Activated T-helper 2 cell treated with anti-CD3 and anti-CD28 coated beads, Interferon-gamma antibody, Interleukin-2, Interleukin-4, amounts not matched to agents 10 μg/mL and 5 μg/mL and 100 μg/mL, durations not matched to agents 14 hours and 24 hours and 36 hours (primary cell): ENCODE measurements at places on chromosomes 12 and 14. TPM values are rescaled to one million over a fixed set of nuclear protein-coding genes. Genes with fewer than 3 reads are reported as not detected.

DNA sequence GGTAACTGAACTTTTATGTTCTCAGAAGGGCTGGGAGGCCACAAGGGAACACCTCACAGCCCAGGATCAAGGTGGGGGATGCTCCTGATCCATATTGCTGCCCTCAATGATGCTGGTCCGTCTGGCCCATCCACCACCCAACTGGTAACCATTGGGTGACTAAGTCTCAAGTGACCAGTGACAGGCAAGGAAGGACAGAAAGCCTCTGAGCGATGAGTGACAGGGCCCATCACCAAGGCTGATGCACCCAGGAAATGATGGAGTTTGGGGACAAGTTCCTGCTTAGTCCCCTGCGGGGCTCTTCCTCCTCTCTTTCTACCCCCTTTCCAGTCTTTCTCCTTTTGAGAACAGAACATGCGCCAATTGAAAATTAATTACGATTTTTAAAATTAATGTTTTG is 2.6 kb upstream of the MMP19 start:
- H3K4me1 ChIP-seq, result peaks cover 8% of the 10 kb centered on the region
- H3K27me3 ChIP-seq, result peaks cover 8% of the 10 kb centered on the region
- no peak overlapping the region for H3K27ac ChIP-seq
- DNase-seq, result no peak

DNA sequence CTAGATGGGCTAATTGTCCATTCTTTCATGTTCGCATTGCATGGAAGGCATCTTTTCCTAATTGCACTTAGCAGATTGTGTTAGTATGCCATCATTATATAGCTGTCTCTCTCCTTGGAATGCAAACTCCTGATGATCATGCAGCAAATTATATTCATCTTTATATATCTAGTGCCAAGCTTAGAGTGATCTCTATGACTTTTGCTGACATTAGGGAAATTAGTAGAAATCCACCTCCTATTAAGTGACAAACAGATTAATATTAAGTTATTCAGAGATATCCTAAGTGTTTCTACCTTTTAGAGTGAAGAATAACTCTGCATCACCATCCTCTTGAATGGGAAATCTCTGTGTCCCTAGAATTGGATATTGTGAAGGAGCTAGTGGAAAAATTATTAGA is 185.6 kb downstream of the FOXG1 start:
- DNase-seq, result no peak
- no peak overlapping the region for H3K27ac ChIP-seq
- H3K27me3 ChIP-seq, result no peaks in the 10 kb centered on the region
- H3K4me3 ChIP-seq, result no peak overlapping the region

GRCh38 chr14:22329371-22329770 is 259.7 kb downstream of the DAD1 start:
- H3K36me3 ChIP-seq, result no peaks in the 10 kb centered on the region
- no peak overlapping the region for H3K27ac ChIP-seq
- H3K4me1 ChIP-seq, result no peaks in the 10 kb centered on the region
- no peak overlapping the region for H3K4me3 ChIP-seq

- no peaks in the 10 kb centered on the region for H3K27me3 ChIP-seq
- H3K4me1 ChIP-seq, result peaks cover 38% of the 10 kb centered on the region
- H3K27ac ChIP-seq, result no peak overlapping the region
- DNase-seq, result no peak
- no peaks in the 10 kb centered on the region for H3K36me3 ChIP-seq
Measured at GRCh38 chr12:101857043-101857558, 20.3 kb upstream of the DRAM1 start.

DNA sequence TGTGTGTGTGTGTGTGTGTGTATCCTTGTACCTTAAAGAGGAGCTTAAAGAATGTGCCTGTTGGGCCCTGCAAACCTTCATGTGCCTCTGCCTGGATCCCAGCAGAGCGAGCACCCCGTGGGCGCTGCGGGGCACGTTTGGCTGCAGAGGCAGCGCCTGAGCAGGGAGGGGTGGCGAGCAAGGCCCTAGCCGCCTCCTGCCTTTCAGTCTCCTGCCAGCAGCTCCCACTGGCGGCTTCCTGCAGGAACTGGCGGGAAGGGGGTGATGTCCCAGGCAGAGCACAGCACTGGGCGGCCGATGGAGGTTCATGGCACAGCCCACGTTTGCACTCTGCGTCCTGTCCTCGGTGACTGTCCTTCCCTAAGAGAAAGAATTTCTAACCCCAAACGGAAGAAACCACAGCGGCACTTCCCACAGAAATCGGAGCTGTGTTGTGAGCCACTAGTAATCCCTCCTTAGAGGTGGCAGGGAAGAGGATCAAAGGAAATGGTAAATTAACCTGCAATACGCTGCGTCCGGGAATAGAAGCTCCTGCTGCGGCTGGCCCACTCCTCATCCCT is 19.8 kb downstream of the ZBTB42 start:
- H3K27me3 ChIP-seq, result peaks cover 17% of the 10 kb centered on the region
- peaks cover 6% of the 10 kb centered on the region for H3K4me1 ChIP-seq
- no peak overlapping the region for H3K4me3 ChIP-seq
- H3K27ac ChIP-seq, result no peak overlapping the region
- no peak for DNase-seq
- peaks cover 11% of the 10 kb centered on the region for H3K36me3 ChIP-seq

GRCh38 chr12:110084314-110085015 is 36.1 kb upstream of the C12orf76 start:
- DNase-seq, result no peak
- H3K36me3 ChIP-seq, result peaks cover 7% of the 10 kb centered on the region
- H3K27ac ChIP-seq, result no peak overlapping the region
- no peak overlapping the region for H3K4me3 ChIP-seq
- peaks cover 1% of the 10 kb centered on the region for H3K27me3 ChIP-seq

GRCh38 chr12:12872139-12872933 is 19.0 kb upstream of the GPRC5A start:
- no peak overlapping the region for H3K4me3 ChIP-seq
- DNase-seq, result no peak
- H3K27me3 ChIP-seq, result no peaks in the 10 kb centered on the region
- H3K4me1 ChIP-seq, result no peaks in the 10 kb centered on the region

GRCh38 chr14:75514673-75515628 is 7.3 kb upstream of the BATF start:
- peak overlapping the region; percentile 80 for H3K4me3 ChIP-seq
- H3K27me3 ChIP-seq, result no peaks in the 10 kb centered on the region
- peaks cover 48% of the 10 kb centered on the region for H3K4me1 ChIP-seq
- no peak for DNase-seq
- peak overlapping the region; percentile 93 for H3K27ac ChIP-seq

GRCh38 chr12:57590479-57590863 is 521 bp upstream of the PIP4K2C start:
- H3K4me1 ChIP-seq, result peaks cover 16% of the 10 kb centered on the region
- H3K27ac ChIP-seq, result peak overlapping the region; percentile 41
- H3K4me3 ChIP-seq, result peak overlapping the region; percentile 86
- H3K36me3 ChIP-seq, result peaks cover 9% of the 10 kb centered on the region
- no peak for DNase-seq

Gene RIPK3
- 13.2 and 15.4 TPM in 2 replicates for total RNA-seq

Gene PCED1B
- 49.9 and 50.4 TPM in 2 replicates for total RNA-seq

Gene MEG3
- not detected in 2 replicates for total RNA-seq

Gene L2HGDH
- total RNA-seq, result 14.1 and 14.2 TPM in 2 replicates

Gene DIABLO
- total RNA-seq, result 54.7 and 56.5 TPM in 2 replicates
